ENCODE measurements at places on chromosomes 4 and X.

- DNase-seq = no peak
These were observed 55.0 kb downstream of the SYTL5 start for GRCh38 chrX:38061335-38061734.

- DNase-seq = no peak
These were observed 6.0 kb downstream of the UGT2B17 start for GRCh38 chr4:68570122-68570507.

DNA sequence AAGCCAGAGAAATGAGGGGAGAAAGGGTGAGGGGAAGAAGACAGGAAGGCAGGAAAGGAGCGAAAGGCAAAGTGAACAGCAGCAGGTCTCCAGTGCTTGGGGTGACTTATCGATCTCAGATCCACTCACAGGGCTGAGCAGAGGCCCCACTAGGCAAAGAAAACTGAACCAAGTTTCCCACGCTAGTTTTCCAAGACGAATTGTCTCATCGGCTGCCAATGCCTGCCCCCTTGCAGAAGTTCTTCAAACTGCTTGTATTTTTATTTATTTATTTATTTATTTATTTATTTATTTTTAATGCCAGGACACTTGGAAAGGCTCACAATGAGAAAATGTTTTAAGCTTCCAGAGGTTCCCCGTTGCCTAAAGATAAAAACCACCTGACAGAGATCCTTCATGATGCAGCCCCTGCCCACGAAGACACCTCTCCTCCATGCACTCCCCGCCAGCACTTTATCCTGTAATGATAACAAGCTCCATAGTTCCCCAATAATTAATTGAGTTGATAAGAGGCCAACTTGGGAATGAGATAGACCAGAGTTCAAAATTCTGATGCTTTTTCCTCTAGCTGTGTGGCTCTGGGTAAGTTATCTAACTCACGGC, 43.2 kb downstream of the QDPR start:
- DNase-seq = no peak

- DNase-seq = no peak
These were observed 37.2 kb downstream of the TBC1D9 start for GRCh38 chr4:140719022-140719421.

DNA sequence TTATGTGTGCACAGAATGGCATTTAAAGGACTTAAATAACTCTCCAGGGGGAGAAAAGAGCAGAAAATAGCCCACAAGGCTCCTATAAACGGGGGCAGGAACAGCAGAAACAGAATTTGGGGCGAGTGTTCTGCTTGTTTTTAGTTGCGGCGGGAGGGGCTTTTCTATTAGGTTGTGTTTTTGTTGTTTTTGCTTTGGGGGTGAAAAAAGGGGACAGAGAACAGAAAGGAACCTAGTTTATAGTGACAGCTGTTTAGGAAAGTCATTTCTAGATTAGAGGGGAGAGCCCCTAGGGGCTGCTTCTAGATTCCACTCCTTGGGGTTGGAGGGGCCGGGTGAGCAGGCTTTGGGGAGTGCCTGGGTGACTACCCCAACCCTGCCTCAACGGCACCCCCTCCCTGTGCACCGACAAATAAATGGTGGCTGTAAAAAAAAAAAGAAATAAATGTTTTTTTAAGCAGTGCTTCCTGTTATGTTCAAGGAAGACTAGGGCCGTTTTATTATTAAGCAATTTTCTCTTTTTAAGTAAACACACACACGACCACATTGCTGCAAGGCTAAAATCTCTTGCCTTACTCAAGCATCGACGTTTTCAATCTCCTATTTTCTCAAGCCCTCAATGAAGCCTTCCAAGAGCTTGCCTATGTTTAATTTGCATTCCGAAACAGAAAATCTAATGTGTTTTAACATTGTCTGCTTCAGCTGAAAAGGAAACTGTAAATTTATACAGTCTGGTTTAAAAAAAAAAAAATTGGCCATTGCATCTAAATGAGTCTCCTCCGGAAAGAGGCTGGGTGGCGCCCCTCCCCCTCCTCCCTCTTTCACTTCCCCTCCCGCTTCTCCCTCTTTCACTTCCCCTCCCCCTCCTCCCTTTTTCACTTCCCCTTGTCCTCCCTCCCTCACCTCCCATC, 123.3 kb upstream of the TBL1X start:
- DNase-seq = peak; percentile 89

- no peak for DNase-seq
These were observed 51.6 kb downstream of the CLCN4 start for GRCh38 chrX:10208281-10208856.

DNA sequence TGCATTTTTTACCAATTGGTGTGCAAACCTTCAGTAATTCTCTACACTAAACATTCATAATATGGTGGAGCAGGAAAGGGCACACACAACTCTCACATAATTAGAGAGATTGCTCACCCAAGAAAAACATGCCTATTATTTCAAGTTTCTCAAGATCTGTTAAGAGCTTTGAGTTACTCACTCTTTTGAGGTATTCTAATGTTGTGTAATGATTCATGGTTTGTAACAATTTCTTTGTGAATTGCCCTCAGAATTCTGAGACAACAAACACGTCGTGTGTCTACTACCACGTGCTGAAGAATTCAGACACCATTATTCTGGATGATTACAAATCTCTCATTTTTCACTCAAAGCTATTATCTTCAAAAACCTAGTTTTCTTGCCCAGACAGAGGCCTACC, 82.8 kb downstream of the PDGFC start:
- no peak for DNase-seq

GRCh38 chr4:23516716-23517115, 373.1 kb downstream of the PPARGC1A start:
- no peak for DNase-seq

- DNase-seq = peak; percentile 77
These were observed 33.1 kb downstream of the KDM6A start for GRCh38 chrX:44906041-44906440.

DNA sequence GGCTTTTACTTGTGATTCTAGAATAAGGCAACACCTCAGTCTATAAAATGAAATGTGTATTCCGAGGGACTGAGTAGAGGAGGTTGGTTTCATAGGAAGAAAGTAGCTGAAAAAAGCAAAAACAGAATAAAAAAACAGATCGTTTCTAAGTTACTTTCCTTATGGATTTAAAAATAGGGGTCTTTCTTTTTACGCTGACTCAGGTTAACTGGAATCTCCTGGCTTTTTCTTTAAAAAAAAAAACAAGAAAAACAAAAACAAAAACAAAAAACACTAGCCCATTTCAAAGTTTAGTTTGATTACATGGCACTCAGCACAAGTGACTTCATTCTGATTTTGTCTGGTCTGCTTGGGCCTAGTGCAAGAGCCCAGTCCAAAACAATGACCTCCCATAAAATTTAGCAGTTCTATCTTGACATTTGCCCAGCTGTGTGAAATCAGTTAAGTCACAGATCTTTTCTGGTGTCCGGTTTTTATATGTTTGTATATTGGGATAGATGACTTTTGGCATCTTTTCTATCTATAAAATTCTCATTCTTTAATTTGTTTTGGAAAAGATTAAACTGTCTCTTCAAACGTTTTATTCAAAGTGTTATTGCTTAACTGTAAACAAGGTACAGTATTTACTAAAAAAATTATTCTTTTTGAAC, 222.7 kb upstream of the HTR2C start:
- no peak for DNase-seq
